ENCODE measurements at places on chromosomes 12 and 14.

DNA sequence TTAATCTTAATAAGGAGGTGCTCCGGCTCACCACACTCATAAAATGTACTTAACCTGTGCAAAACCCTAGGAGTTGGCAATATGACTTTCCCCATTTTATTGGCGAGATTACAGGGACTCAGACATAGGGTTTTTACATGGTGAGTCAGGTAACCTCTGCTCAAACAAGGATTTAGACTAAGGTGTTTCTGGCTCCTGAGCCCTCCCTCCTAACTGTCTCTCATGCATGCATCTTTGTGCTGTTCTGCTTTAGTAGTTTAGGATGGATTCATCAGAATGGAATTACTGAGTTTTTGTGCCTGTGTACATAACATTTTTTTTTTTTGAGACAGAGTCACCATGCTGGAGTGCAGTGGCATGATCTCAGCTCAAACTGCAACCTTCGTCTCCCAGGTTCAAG is 993.3 kb upstream of the TMEM132C start:
- no peak for DNase-seq

- no peak for DNase-seq
Observed at GRCh38 chr12:1322821-1323220, 271.6 kb downstream of the FBXL14 start.

- DNase-seq = peak; percentile 99
Observed at GRCh38 chr14:60091550-60092525, at the start of gene PCNX4. Gene PCNX4, plus strand, starts transcription at chr14:60091923. Its CDS starts 15,716 bp downstream, at chr14:60107639.

DNA sequence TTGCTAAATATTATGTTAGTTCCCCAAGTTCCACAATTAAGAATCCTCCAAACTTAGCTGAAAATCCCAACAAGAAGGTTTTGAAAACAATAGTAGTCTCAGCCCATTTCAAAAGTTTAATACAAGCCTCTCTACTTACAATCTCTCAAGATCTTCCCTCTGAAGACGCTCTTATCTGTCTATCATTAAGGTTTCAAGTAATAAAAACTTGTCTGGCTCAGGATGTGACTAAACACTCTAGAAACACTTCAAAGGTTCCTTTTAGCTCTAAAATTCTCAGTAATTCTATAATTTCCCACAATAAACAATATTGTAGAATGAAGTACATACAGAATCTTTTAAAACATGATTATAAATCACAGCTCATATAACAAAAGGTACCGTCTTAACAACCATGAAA is 16.3 kb downstream of the YAF2 start:
- DNase-seq = no peak

DNA sequence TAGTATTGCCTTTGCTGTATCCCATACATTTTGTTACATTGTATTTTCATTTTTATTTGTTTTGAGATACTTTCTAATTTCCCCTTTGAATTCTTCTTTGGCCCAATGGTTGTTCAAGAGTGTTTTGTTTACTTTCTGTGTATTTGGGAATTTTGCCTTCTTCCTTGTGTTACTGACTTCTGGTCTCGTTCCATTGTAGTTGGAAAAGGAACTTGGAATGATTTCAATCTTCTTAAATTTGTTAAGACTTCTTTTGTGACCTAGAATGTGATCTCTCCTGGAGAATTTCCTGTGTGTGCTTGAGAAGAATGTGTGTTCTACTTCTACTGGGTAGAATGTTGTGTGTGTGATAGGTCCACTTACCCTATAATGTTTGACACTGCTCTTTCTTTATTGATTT is 304.4 kb upstream of the RTL1 start:
- DNase-seq = no peak

GRCh38 chr12:109961612-109962011 is 34.6 kb downstream of the GIT2 start:
- DNase-seq = no peak

DNA sequence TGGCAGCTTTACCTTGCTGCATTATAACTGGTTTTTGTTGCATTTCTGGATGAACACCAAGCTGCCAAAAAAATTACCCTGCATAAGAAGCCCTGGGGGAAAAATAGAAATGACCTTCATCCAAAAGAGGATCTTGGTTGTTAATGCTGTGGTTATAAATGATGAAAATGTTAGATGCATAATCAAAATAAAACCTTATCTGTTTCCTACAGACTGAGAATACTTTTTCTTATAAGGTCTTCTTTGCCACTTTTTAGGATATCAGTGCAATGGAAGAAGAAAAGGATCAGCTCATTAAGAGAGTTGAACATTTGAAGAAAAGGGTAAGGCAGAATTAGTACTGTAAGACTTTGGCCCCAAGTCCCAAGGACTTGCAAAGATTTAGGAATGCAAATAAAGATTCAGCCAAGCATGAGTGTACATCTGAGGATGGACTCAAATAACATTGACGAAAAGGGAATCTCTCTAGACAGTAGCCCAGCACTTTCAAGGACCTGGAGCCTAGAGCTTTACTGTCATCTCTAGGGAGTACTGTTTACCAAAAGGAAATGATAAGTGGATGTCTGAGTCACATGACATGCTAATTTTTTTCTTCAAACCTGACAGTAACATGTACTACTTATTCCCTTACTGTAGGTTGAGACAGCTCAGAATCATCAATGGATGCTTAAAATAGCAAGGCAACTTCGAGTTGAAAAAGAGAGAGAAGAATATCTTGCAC is 10.7 kb downstream of the IFT81 start:
- no peak for DNase-seq

DNA sequence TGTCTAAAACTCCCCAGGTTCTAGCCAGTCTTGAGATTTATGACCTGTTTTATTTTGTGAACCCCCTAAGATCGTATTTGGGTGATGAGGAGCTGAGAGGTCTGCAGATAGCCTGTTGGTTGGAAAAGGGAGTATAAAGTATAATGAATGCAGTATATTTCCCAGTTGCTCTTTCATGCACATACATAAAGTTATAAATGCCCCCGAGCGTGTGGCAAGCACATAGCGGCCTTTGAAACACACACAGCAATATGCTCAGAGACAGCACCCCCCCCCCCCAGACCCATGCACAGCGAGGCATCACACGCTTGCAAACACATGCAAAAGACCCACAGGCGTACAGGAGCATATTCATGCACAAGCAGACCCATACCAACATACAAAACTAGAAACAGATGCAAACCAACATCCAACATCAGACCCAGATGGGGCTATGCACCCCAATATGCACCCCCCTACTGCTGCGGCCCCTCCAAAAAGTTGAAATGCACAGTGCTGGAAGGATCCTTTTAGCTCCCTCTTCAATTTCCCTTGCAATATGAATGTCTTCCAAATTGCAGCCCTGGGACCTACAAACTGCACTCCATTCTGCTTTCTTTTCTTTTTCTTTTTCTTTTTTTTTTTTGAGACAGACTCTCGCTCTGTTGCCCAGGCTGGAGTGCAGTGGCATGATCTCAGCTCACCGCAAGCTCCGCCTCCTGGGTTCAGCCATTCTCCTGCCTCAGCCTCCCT is 82.2 kb upstream of the TBX3 start:
- DNase-seq = no peak

Measured in globus pallidus (tissue), 1 donor.